ENCODE measurements at places on chromosomes 13 and 19.

- no peak for DNase-seq
Observed at GRCh38 chr13:37132211-37132610, 26.7 kb upstream of the CSNK1A1L start.

GRCh38 chr13:41590643-41591042, 133.3 kb downstream of the RGCC start:
- no peak for DNase-seq

DNA sequence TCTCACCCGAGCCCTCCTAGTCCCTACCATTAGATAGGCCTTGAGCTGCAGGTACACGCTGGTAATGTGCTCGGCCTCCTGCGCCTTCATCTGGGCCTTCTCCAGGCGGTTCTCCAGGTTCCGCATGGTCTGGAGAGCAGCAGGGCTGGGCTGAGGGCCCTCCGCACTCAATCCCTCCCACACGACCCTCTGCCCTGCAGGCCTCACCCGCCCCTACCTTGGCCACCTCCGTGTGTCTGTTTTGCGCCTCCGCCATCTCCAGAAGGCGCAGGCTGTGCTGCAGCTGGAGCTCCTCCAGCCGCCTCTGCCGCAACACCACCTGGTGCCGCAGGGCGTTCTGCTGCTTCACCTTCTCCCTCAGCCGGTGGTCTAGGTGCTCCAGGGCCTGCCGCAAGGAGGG, 7.5 kb upstream of the RGL3 start:
- DNase-seq: no peak

- DNase-seq: peak; percentile 93
Observed at GRCh38 chr19:3986260-3987041, 1.2 kb upstream of the EEF2 start.

GRCh38 chr13:99585609-99586008, 84.3 kb downstream of the TM9SF2 start:
- DNase-seq: no peak

All from RKO (cell line).